ENCODE measurements at places on chromosomes 12 and 14.

GRCh38 chr14:93993382-93993781, 3.7 kb upstream of the CCDC197 start:
- no peak for DNase-seq

DNA sequence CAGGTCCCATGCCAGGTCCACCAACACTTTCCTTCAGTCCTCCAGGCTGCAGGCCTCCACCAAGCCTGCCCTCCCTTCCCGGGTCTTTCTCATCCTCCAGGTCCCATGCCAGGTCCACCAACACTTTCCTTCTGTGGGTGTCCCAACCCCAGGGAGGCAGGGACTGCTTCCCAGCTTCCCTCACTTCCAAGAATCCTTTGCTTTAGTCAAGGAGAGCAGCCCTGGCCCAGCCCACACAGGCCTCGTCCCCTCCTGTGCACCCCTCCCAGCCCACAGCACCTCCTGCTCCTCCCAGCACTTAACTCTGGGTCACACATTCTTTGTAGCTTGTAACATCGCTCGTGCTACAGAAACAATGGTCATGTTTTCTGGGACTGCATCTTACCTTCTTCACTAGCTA, 72.9 kb downstream of the TESC start:
- DNase-seq = no peak

GRCh38 chr12:69949311-69950002, 124.4 kb downstream of the MYRFL start:
- DNase-seq = no peak

DNA sequence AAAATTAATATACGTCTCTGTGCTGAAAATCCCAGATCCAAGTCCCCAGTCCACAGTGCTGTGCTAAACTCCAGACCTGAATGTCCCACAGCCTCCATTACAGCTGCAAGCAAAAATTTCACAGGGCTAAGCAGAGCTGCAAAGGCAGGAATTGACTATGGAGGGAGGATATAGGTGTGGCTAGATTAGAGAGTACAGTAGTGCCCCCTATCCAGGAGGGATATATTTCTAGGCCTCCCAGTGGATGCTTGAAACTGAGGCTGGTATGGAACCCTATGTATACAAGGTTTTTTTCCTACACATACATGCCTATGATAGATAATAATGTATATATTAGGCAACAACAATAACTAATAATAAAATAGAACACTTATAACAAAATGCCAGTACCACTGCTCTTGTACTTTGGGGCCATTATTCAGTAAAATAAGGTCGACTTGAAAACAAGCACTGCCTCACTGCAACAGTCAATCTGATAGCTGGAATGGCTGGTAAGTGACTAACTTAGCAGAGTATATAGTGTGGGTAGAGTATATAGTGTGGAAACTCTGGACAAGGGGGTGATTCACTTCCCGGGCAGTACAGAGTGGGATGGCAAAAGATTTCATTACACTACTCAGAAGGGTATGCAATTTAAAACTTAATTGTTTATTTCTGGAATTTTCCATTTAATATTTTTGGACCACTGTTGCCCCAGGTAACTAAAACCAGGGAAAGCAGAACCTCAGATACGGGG, 82.7 kb downstream of the C14orf132 start:
- DNase-seq = no peak

GRCh38 chr12:6632026-6632983, 3.5 kb downstream of the LPAR5 start:
- peak; percentile 78 for DNase-seq

- no peak for DNase-seq
Measured at GRCh38 chr12:131862994-131863710, 31.3 kb upstream of the ULK1 start.

Measured in activated CD8-positive, alpha-beta T cell treated with anti-CD3 and anti-CD28 coated beads for 36 hours (primary cell).